Body of pancreas (tissue), 4 donors: ENCODE measurements at places on chromosomes 1 and 21. TPM values are rescaled to one million over a fixed set of nuclear protein-coding genes. Genes with fewer than 3 reads are reported as not detected.

The SYCP1 gene
- total RNA-seq = not detected

The C1QA gene
- total RNA-seq = 29.7 TPM

The CCDC185 gene
- not detected for total RNA-seq

The SUSD4 gene
- total RNA-seq = 3.6 TPM

The LCE1C gene
- not detected for total RNA-seq

- DNase-seq = no peak
- H3K4me1 ChIP-seq = no peaks in the 10 kb centered on the region
- no peak overlapping the region for H3K4me3 ChIP-seq
- H3K27ac ChIP-seq = no peak overlapping the region
- H3K27me3 ChIP-seq = peaks cover 6% of the 10 kb centered on the region
Observed at GRCh38 chr1:7691576-7691975, 79.5 kb upstream of the VAMP3 start.

DNA sequence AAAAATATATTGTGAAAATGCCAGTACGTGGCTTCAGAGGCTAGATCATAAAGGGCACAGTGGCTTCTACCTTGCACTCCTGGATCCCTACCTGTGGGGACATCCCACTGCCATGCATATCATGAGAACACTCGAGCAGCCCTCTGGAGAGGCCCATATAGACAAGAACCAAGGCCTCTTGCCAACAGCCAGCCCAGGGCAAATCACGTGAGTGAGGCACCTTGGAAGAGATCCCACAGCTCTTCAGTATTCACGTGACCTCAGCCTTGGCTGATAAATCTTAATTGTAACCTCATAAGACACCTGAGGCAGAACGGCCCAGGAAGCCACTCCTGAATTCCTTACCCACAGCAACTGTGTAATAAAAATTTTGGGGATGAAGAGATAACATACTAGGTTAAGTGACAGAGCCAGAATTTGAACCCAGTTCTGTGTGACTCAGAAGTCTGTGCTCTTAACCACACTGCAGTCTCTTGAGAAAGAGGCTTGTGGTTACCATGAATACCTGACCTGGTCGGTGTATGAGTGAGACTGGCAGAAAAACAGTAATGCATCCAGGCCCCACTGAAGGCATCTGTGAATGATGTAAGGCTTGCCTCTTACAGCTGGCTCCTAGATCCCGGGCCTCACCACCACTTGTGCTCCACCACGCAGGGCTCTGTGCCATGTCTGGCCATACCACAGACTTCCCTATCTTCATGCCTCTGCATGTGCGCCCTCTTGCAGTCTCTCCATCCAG lies 6.9 kb upstream of the A3GALT2 start:
- no peaks in the 10 kb centered on the region for H3K27me3 ChIP-seq
- peaks cover 40% of the 10 kb centered on the region for H3K36me3 ChIP-seq
- no peak overlapping the region for H3K27ac ChIP-seq
- peak; percentile 65 for DNase-seq

DNA sequence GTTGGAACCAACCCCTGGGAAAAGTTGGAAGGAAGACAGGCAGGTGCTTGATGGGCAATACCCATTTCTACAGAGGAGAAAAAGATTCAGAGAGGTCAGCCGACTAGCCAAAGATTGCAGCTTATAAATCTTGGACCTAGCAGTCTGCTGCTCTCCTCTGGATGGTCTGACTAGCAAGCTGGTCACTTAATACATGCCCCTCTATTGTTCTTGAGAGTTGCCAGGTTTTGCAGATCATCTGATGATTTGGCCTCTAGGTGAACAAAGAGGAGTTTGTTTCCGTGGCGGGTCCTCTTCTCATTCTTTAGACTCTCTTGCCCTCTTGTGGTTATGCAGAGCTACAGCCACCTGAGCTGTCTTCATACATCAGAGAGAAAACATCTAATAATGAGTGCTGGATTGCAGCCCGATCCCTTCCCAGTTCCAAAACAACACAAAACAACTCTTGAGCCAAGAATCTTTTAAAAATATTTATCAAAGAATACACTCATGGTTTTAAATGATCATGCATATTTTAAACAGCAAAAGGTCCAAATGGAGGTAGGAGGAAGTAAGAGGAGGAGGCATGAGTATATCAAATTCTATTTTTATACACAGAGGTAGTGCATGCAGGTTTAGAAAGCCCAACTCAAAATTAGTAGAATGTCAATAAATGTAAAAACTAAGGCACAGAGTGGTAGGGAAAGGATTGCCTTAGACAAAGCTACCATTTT lies 115.7 kb downstream of the SLC30A10 start:
- H3K27ac ChIP-seq = no peak overlapping the region
- H3K27me3 ChIP-seq = no peaks in the 10 kb centered on the region
- H3K4me3 ChIP-seq = no peak overlapping the region
- H3K36me3 ChIP-seq = no peaks in the 10 kb centered on the region
- peak; percentile 62 for DNase-seq

- H3K27me3 ChIP-seq = no peaks in the 10 kb centered on the region
- no peak for DNase-seq
- H3K4me3 ChIP-seq = no peak overlapping the region
- peaks cover 8% of the 10 kb centered on the region for H3K36me3 ChIP-seq
- H3K27ac ChIP-seq = no peak overlapping the region
Observed at GRCh38 chr1:229326601-229327000, 16.2 kb downstream of the CCSAP start.

GRCh38 chr1:53535846-53536245 lies 76.6 kb downstream of the DMRTB1 start:
- no peaks in the 10 kb centered on the region for H3K36me3 ChIP-seq
- H3K27ac ChIP-seq = no peak overlapping the region
- H3K4me1 ChIP-seq = no peaks in the 10 kb centered on the region
- DNase-seq = no peak

DNA sequence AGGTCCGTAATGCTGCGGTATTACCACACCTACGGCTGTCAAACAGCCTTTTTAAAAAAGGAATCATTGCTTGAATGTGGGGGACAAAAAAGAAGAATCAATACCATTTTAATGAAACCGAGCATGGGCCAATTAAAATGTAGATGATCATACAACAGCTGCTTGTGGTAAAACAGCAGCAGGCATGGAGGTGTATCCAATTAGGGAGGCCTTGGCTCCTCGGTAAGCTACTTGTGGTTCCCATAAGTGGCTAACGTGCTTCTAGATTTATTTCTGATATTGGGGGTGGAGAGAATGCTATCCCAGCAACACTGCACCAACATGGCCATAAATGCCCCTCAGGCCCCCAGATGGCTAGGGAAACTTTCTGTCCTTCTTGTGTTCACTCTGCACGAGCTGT lies 1.8 kb downstream of the PTPN14 start:
- peaks cover 50% of the 10 kb centered on the region for H3K4me1 ChIP-seq
- no peak overlapping the region for H3K4me3 ChIP-seq

- H3K4me3 ChIP-seq = no peak overlapping the region
- DNase-seq = no peak
- no peaks in the 10 kb centered on the region for H3K36me3 ChIP-seq
- H3K27ac ChIP-seq = no peak overlapping the region
- H3K27me3 ChIP-seq = no peaks in the 10 kb centered on the region
- H3K4me1 ChIP-seq = peaks cover 11% of the 10 kb centered on the region
Observed at GRCh38 chr1:12640237-12640957, 3.5 kb upstream of the AADACL4 start.

GRCh38 chr1:90561103-90561783 lies 155.9 kb downstream of the BARHL2 start:
- H3K4me1 ChIP-seq = no peaks in the 10 kb centered on the region
- no peak overlapping the region for H3K27ac ChIP-seq
- H3K36me3 ChIP-seq = no peaks in the 10 kb centered on the region
- no peak for DNase-seq

GRCh38 chr1:67339623-67340343 lies 32.1 kb downstream of the IL12RB2 start:
- H3K4me1 ChIP-seq = no peaks in the 10 kb centered on the region
- no peaks in the 10 kb centered on the region for H3K27me3 ChIP-seq
- H3K27ac ChIP-seq = no peak overlapping the region
- no peak overlapping the region for H3K4me3 ChIP-seq
- DNase-seq = no peak

- no peaks in the 10 kb centered on the region for H3K4me1 ChIP-seq
- no peak overlapping the region for H3K27ac ChIP-seq
- peak; percentile 12 for DNase-seq
- H3K4me3 ChIP-seq = no peak overlapping the region
Observed at GRCh38 chr1:36653850-36654249, 171.1 kb upstream of the CSF3R start.

DNA sequence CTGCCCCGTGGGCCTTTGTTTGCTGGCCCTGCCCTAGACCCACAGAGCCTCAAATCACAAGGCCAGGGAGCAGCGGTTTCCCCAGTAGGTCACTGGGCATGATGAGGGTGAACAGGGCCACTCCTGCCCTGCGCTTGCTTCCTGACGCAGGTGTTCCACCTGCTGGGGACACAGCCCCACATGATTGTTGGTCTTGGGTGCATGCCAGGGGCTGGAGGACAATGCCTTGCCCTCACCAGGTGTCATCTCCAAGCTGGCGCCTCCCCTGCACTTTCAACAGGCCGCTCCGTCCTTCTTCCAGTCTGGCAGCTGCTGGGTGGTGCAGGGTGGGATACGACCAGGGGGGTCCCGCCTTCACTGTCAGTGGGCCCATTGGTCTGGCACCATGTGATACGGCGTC lies 24.3 kb downstream of the IL10RB start:
- no peaks in the 10 kb centered on the region for H3K27me3 ChIP-seq
- H3K27ac ChIP-seq = no peak overlapping the region
- no peak overlapping the region for H3K4me3 ChIP-seq
- DNase-seq = no peak
- H3K4me1 ChIP-seq = peaks cover 25% of the 10 kb centered on the region

GRCh38 chr1:81585371-81585770 lies 215.4 kb upstream of the ADGRL2 start:
- H3K4me3 ChIP-seq = no peak overlapping the region
- H3K27ac ChIP-seq = no peak overlapping the region
- no peaks in the 10 kb centered on the region for H3K27me3 ChIP-seq

DNA sequence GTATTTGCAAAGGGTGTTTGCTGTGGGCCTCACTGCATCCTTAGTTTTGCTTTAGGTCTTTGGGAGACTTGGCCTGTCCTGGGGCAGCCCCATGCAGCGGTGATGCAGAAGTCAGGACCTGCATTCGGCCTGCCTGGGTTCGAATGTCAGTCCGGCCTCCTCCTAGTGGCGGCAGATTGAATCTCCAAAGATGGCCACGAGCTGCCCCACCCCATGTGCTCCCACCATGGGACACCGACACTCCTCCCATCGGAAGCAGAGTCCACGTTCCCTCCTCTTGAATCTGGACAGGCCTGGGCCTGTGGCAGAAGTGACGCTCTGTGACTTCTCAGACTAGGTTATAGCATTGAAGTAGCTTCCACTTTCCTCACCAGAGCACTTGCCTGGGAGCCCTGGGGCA lies 16.3 kb upstream of the NPPB start:
- H3K27ac ChIP-seq = no peak overlapping the region
- DNase-seq = no peak
- H3K36me3 ChIP-seq = no peaks in the 10 kb centered on the region

- no peaks in the 10 kb centered on the region for H3K36me3 ChIP-seq
- no peaks in the 10 kb centered on the region for H3K27me3 ChIP-seq
- DNase-seq = no peak
- H3K27ac ChIP-seq = no peak overlapping the region
- no peak overlapping the region for H3K4me3 ChIP-seq
- no peaks in the 10 kb centered on the region for H3K4me1 ChIP-seq
Observed at GRCh38 chr21:45837936-45838335, 143.6 kb upstream of the COL6A1 start.

DNA sequence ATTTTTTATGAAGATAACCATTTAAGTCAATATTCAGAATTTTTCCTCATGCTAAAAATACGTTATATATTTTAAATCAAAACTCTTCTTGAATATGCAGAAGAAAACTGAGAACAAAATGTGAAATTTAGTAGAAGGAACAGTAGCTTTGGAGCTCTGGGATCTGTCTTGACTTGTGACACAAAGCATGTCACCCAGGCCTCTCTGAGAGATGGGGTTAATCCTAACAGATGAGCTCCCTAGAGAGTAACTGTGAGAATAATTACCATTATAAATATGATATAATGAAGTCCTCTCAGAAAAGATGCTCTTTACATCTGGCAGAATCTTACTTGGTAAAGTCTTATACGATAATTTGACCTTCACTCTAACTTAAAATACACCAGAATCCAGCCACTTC lies 272.0 kb downstream of the PTPRC start:
- no peak overlapping the region for H3K4me3 ChIP-seq
- H3K36me3 ChIP-seq = no peaks in the 10 kb centered on the region
- no peaks in the 10 kb centered on the region for H3K4me1 ChIP-seq
- no peak overlapping the region for H3K27ac ChIP-seq

DNA sequence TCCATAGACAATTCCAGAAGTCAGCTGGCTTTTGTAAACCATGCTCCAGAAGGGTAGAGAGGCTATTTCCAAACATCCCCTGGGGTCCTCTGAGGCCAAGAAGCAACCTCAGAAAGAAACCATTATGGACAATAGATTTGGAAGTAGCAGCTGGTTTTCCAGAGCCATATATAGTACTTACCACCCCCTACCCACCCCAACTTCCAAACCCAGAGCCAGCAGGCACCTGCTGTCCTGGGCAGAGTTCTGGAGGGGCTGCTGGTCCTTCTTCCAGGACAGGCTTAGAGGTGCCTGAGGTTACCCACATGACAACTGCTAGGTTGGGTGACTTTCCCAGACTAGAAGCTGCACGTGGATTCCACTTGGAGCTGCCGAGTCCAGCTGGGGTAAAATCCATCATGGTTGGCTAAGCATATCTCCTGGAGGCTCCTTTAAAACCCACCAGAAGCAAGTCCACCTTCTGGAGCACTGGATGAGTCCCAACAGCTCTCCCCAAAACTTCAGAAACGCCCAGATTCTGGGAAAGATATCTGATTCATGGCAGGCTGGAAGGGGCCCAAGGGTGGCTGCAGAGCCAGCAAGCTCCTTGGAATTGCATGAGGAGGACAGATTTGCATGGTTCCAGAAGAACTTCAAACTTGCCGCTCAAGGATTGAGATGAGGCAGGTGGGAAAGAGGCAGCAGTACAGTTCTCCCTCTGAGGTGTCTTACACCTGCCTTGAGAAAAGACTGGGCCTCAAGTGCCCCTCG lies 5.8 kb downstream of the MYCL start:
- H3K27ac ChIP-seq = no peak overlapping the region
- H3K36me3 ChIP-seq = no peaks in the 10 kb centered on the region
- peaks cover 81% of the 10 kb centered on the region for H3K4me1 ChIP-seq
- H3K4me3 ChIP-seq = no peak overlapping the region
- no peaks in the 10 kb centered on the region for H3K27me3 ChIP-seq
- no peak for DNase-seq

DNA sequence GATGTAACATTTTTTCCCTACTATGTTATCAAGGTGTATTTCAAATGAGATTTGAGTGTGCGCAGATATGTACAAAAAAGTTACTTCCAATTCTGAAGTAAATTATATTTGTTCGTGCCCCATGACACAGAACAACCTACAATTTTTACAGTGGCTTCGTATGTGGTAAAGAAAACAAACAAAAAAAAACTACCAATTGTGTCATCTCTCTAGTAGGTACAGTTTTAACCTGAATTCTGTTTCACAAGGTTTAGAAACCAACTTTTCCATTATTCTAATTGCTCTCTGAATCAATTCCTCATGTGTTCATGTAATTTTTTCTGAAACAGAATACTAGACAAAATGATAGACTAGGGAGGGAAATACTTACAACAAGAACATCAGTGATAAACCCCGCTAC lies 7.4 kb downstream of the SCAF4 start:
- no peak overlapping the region for H3K27ac ChIP-seq
- H3K27me3 ChIP-seq = no peaks in the 10 kb centered on the region
- H3K4me1 ChIP-seq = peaks cover 58% of the 10 kb centered on the region
- H3K4me3 ChIP-seq = no peak overlapping the region
- DNase-seq = no peak
